PC-9 (cell line): ENCODE measurements at places on chromosomes 7 and 10.

GRCh38 chr7:37452346-37452745 lies 3.7 kb upstream of the ELMO1 start:
- no peak for DNase-seq

DNA sequence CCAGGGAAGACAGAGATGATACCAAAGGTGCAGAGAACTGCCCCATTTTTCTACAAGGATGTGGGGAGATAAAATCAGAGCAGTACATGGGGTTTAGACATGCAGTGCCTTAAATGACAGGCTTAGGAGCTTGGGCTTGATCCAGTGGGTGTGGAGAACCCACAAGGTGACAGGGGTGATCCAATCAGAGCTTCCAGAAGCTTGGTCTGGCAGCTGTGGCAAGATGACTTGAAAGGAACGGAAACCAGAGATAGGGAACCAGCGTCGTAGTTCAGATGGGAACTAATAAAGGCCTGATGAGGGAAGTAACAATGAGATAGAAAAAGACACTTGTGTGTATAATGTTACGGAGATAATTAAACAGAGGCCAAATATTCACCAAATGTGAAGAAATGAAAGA lies 80.7 kb downstream of the SLC37A3 start:
- no peak for DNase-seq

GRCh38 chr10:110965216-110965615 lies 45.8 kb downstream of the SHOC2 start:
- DNase-seq = no peak

- no peak for DNase-seq
Observed at GRCh38 chr7:138825049-138825721, 27.2 kb upstream of the ATP6V0A4 start.

DNA sequence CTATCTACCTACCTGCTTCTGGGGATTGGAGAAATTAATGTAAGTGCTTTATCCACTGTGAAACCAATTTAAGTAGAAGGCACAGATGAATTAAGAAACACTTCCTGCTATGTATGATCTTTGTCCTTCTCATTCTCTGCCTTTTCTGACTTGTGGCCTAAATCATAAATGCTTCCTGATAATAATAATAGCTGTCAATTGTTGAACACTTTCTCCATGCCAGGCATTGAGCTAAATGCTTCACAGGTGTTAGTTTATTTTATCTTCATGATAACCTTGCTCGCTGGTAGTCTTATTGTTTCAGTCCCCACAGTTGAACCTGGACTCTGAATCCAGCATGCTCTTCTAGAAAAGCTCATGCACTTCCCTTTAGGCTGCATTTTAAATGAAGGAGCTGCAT lies 75.4 kb downstream of the CHN2 start:
- no peak for DNase-seq
